Left hindlimb (tissue), 1 donor: ENCODE measurements at places on chromosomes 11 and 22.

GRCh38 chr11:128448200-128448886, 139.0 kb downstream of the ETS1 start:
- no peak for DNase-seq

- no peak for DNase-seq
Measured at GRCh38 chr11:15551901-15552851, 437.5 kb downstream of the INSC start.

- no peak for DNase-seq
Measured at GRCh38 chr22:48342016-48342415, 1485.7 kb downstream of the BRD1 start.

GRCh38 chr11:36193290-36193619, 96.0 kb downstream of the COMMD9 start:
- no peak for DNase-seq

GRCh38 chr11:43021466-43021865, 290.3 kb upstream of the API5 start:
- no peak for DNase-seq

GRCh38 chr11:45984192-45984591, 61.7 kb downstream of the LARGE2 start:
- DNase-seq: no peak

DNA sequence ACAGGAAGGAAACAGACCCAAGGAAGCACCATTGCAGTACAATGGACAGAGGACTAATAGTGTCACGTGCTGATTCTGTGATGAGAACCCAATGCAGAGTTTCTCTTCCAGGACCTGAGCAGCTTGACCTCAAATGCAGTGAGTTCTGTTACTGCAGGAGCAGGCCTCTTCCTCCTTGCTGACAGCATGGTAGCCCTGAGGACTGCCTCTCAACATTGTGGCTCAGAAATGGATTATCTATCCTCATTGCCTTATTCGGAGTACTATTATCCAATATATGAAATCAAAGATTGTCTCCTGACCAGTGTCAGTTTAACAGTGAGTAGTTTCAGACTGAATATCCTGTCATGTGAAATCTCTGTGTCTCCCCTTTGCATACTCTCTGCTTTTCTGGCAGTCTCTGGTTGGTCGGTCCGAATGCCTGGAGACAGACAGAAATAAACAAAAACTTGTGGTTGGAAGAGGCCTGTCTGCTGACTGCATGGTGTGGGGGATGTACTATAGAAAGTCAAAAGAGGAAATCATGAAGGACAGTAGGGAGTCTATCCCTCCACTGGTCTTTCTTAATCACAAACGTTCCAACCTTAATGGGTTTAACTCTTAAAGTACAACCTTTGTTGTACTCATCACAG, 6.9 kb upstream of the MS4A14 start:
- DNase-seq: no peak

- DNase-seq: no peak
Measured at GRCh38 chr11:37407461-37407860, 809.4 kb upstream of the RAG2 start.

- no peak for DNase-seq
Measured at GRCh38 chr11:110347660-110348059, 51.2 kb upstream of the RDX start.

- DNase-seq: peak; percentile 93
Measured at GRCh38 chr11:72821920-72822799, 7.9 kb downstream of the ATG16L2 start.

DNA sequence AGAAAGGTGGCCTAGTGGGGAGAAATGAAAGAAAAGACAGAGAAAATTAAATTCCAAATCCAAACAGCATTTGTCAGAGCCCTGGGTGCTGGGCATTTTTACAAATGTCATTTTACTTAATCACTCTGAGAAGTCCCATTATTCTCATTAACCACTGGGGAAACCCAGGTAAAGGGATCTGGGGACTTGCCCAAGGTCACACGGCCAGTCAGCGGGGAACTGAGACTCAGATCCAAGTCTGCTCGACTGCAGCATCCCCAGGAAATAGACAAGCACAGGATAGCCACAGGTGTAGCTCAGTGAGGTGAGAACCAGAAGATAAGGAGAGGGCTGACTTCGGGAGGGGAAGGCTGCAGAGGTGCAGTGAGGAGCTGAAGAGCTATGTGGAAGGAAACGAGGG, 7.9 kb downstream of the NRXN2 start:
- DNase-seq: no peak

- DNase-seq: no peak
Measured at GRCh38 chr11:3158131-3158591, 6.9 kb downstream of the OSBPL5 start.

DNA sequence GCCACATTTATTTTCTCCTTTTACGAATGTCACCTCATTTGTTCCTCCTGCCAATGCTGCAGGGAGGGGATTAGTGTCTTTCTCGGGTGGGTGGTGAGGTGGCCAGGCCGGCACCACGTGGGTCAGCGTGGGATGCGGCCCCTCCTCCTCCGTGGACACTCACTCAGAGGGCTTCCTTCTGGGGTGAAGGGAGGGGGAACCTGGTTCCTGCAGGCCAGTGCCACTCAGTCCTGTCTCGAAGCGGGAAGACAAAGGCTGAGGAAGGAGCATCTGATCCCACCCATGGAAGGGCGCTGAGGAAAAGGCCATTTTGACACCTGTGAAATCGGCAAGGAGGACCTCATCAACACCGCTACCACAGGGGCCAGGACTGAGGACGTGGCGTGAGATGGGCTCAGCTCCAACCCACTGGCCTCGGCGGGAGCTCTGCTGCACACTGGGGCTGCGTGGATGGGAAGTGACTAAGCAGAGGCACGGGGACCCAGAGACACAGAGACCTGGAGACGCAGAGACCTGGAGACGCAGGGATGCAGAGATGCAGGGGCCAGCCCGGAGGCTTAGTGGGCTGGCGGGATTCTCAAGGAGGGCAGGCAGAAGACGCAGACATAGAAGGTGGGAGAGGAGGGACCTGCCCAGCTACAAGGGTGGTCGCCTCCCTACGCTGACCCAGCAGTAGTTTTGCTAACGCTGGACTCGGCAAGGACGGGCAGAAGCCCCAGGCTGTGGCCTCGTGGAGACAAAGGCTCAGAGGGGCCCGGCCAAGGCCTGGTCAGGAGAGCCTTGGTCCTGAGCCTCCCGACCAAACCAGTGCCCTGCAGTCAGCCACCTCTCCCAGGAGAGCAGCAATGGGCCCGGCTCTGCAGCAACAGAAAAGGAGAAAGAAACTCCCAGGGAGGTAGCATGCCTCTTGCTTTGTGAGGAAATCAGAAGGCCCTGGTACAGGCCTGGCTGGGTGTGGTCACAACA, 1071.2 kb downstream of the BRD1 start:
- no peak for DNase-seq

DNA sequence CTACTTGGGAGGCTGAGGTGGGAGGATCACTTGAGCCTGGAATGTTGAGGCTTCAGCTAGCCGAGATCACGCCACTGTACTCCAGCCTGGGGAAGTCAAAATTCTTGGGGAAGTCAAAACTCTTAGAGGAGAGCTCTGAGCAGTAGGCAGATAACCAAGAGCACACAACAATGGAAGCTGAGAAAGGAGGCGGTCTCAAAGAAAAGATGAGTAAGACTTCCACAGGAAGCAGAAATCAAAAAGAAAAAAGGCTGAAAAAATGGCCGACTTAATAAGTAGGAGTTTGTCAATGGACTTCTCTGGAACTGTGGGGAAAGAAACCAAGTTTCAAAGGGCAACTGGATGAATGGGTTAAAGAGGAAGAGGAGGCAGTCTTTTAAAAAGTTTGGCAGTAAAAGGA, 32.1 kb downstream of the RAB30 start:
- no peak for DNase-seq

DNA sequence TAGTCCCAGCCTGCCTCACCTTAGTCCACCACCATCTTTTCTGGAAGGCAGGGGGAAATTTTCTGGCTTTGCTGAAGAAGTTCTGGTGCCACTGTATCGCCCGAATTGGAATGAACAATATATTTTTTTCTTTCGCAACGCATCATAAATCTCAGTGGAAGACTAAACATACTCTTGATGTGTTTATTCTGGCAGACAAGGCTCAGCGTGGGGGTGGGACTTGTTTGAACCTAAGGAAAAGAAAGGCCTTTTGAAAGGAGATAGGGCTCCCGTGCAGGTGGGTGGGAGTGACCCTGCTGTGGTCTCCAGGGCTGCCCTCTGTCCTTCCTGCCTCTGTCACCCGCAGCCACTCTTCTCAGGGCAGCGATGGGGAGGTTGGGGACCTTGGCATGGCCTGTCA, 42.5 kb downstream of the CD82 start:
- DNase-seq: no peak

GRCh38 chr22:48226026-48227013, 1463.9 kb downstream of the TBC1D22A start:
- no peak for DNase-seq

DNA sequence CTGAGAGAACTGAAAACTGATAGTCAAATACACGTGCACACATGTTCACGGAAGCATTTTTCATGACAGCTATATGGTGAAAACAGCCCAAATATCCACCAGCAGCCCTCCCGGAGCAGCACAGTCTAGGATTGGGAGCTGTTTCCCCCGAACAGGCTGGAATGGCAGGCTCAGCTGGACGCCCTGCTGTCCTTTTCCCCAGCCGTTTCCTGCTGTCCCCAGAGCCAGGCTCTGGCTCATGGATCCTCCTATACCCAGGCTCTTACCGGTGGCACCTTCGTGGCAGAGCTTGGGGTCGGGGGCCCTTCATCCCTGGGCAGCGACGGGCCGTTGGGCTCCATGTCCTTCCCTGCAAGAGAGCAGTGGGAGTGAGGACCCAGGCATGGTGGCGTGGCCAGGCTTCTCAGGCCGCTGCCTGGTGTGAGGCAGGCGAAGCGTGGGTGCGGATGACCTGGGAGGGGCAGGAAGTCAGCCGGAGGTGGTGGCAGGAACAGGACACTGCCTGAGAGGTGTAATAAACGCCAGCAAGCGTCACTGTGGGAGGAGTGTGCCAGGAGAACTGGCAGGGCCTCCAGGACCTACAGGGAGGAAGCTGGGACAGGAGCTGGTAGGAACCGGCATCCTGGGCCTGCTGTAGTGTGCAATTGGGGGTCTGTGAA, 38.8 kb downstream of the OSBPL5 start:
- peak; percentile 29 for DNase-seq

GRCh38 chr22:37690901-37691504, 4.9 kb downstream of the NOL12 start:
- DNase-seq: no peak

- peak; percentile 51 for DNase-seq
Measured at GRCh38 chr11:63944987-63945386, 6.2 kb downstream of the NAA40 start.

DNA sequence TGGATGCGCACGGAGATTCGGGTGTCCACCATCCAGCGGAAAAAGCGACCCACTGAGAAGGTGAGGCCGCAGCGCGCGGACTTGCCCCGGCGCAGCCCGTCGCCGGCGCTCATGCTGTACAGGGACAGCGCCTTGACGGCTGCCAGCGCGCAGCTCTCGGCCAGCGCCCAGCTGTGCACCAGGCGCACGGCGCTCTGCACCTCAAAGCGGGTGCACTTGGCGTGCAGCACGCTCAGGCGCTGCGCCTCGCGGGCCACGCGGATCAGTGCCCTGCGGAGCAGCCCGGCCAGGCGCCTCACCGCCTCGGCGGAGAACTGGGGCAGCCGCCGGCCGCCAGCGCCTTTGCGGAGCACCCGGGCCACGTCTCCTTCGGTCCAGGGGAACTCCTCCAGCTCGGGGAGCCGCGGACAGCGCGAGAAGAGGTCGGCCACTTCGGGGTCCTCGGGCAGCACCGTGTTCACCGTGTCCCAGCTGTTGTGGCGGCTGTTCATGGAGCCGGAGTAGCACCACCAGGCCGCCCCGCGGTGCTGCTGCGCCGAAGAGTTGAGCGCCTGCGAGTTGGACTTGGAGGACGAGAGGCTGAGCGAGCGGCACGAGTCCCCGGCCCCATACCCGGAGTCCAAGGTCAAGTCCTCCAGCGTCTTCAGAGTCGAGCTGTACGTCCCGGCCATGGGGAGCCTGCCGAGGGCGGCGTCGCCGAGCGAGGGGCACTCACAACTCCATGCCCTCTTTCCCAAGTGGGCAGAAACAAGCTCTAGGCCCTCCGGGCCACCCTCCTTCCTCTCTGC, 703 bp downstream of the ABTB2 start:
- peak; percentile 73 for DNase-seq

DNA sequence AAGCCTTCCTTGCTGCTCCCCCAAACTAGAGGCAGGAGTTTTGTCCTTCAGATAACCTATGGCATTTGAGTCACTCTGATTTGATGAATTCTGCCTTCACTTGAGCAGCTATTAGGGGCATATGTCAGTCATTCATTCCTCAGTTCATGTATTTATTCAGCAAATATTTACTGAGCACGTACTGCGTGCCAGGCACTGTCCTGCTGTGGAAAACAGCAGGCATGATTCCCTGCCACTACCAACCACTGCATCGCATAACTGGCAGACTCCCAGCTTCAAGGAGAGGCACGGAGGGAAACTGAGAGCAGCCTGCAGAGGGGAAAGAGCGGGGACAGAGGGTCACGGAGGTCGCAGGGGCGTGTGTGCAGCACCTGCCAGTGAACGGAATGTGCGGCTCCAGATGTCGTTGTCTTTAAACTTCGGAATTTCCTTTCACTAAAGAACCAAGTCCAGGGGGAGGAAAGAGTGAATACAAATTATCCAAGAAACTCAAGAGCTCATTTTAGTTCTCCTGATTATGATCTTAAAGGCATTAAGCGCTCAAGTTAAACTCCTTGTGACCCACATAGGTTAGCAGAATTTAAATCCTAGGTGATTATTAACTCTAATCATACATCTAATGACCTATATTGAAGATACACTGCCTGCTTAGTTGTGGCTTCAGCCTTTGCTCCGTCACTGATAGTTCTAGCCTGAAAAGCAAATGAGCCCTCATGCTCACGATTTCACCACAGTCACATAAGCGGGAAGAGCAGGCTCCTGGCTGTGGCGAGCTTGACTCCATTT, 12.6 kb downstream of the PPARA start:
- DNase-seq: no peak

- no peak for DNase-seq
Measured at GRCh38 chr11:131592152-131592551, 221.7 kb downstream of the NTM start.

DNA sequence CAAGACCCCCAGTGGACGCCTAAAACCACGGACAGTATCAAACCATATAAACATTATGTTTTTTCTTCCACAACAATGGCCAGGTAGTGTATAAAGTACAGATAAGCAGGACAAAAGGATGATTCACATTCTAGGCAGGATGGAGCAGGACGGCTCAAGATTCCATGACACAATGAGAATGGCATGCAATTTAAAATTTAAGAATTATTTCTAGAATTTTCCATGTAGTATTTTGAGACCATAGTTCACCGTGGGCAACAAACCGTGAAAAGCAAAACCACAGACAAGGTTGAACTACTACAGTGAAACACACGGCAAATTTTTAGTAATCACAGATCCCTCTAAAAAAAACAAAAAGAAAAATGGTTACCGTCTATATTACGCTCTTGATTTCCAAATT, 7.5 kb downstream of the NARS2 start:
- no peak for DNase-seq

DNA sequence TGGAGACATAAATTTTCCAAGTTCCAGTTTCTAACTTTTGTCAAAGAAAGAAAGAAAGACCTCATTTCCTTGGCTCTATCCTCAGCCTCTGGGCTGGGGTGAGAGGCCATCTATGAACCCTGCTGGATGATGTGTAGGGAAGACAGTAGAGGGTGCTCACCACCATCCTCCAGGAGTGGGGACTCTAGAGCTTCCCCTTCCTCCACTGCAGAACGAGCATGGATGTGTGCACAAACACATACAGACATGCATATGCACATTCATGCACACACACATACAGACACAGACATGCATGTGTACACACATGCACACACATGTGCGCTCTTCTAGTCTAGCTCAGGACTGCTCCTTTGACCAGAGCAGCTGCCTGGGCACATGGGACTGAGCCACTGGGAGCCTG, 565.8 kb downstream of the BUD13 start:
- no peak for DNase-seq
